Dermis blood vessel endothelial cell (primary cell): ENCODE measurements at places on chromosomes 1 and 21.

DNA sequence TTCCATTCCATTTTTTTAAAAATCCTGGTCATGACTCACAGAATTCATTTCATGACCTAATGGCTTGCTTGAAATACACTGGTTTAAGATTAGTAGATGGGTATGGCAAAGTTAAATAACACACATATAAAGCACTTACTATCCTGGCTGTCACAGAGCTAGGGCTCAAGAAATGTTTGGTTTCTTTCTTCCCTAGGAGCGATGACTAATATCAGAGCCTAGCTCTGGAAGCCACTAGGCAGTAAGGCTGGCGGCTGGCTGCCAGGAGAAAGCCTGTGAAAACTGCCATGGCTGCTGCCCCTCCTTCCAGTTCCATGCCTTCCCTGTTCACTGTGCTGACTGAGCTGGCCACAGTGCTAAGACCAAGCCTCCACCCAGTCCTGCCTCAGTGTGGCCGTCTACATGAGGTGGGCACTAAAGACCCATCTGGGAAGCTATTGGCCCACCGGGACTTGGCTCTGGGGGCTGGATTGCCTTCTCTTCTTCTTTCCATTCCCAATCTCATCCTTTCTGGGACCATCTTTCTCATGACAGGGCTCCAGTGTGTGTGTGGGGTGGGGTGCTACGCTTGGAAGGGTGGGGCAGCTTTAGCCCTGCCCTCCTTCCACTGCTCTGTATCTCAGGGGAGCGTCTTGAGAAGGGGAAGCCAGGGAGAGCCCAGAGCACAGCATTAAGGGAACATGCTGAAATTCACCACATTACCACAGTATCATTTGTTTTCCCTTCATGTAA lies 10.8 kb upstream of the ASCL5 start:
- DNase-seq = peak; percentile 19

- DNase-seq = peak; percentile 6
These were observed at the start of gene FMN2 for GRCh38 chr1:240091614-240092300. Gene FMN2, plus strand, starts transcription at chr1:240091883. Its CDS starts 227 bp downstream, at chr1:240092110.

DNA sequence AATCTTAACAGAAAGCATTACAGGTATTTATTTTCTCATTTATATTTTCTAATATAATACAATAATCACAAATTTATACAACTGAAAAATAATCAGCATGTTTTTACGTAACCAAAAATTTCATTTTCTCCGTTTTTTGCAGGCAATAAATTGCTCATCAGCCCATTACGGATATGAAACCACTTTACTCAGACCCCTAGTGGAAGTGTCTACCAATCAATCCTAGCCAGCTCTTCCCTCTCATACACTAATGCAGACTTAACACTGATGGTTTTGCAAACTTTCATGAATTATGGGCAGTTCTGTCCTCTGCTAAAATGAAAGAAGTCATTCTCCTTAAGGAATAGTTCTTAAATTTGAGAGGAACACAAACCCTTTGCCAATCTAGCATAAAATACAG lies 124.7 kb downstream of the EIF4G3 start:
- no peak for DNase-seq

DNA sequence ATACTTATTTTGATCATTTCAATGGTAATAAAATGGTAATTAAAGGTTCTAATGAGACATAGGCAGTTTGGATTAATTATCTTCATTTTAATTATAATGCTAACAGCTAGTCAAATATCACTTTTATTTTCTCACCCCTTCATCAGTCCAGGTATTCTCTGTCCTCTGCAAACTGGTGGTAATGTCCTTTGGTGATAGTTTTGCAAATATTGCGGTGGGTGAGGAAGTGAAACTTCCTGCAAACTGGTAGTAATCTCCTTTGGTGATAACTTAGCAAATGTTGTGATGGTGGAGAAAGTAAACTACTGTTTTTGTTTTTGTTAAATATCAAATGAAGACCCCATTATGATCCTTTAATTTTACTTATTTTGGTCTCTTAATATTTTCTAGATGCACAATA lies 209.0 kb downstream of the AMY1C start:
- no peak for DNase-seq

GRCh38 chr21:41926117-41926806 lies 27.6 kb downstream of the C2CD2 start:
- DNase-seq = peak; percentile 78

DNA sequence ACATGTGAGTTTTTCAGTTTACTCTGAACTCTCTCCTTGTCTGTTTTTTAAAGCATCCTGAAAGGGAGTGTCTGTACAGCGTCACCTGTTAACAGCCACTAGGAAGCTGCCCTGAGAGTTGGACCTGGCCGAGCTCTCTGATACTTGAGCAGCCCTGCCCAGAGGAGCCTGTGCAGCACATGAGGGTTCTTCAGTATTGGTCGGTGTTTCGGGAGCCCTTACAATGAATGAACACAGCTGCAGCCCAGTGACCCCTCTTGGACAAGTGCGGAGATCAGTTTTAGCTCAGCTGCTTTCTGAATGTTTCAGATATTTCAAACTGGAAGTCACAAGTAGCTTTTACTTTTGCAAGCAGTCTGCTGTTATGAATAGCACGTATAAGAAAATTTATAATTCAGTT lies 39.2 kb downstream of the ADARB1 start:
- no peak for DNase-seq

DNA sequence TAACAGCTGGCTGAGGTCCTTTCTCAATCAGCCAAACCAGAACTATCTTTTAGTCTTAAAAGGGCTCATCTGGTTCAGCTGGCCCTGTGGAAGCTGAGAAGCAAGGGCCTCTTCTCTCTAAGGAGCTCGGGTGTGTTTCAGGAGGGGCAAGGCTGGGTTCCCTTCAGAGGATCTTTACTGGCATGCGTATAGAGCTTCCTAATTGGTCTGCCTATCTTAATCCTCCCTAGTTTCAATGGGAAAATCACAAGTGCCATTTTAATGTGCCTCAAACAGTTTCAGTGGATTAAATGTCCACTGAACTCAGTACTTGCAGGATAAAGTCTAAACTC lies 81.5 kb upstream of the LBR start:
- DNase-seq = no peak

GRCh38 chr1:12166834-12167492 lies at the start of gene TNFRSF1B:
Gene TNFRSF1B, plus strand, starts transcription at chr1:12166991. Its CDS starts 101 bp downstream, at chr1:12167092.
- peak; percentile 74 for DNase-seq
